ENCODE measurements at places on chromosomes 7 and 10.
A peak's percentile ranks its signal among the peaks of the same experiment; 100 is the strongest.

- DNase-seq: no peak
Measured at GRCh38 chr10:74047304-74047703, 49.4 kb downstream of the VCL start.

DNA sequence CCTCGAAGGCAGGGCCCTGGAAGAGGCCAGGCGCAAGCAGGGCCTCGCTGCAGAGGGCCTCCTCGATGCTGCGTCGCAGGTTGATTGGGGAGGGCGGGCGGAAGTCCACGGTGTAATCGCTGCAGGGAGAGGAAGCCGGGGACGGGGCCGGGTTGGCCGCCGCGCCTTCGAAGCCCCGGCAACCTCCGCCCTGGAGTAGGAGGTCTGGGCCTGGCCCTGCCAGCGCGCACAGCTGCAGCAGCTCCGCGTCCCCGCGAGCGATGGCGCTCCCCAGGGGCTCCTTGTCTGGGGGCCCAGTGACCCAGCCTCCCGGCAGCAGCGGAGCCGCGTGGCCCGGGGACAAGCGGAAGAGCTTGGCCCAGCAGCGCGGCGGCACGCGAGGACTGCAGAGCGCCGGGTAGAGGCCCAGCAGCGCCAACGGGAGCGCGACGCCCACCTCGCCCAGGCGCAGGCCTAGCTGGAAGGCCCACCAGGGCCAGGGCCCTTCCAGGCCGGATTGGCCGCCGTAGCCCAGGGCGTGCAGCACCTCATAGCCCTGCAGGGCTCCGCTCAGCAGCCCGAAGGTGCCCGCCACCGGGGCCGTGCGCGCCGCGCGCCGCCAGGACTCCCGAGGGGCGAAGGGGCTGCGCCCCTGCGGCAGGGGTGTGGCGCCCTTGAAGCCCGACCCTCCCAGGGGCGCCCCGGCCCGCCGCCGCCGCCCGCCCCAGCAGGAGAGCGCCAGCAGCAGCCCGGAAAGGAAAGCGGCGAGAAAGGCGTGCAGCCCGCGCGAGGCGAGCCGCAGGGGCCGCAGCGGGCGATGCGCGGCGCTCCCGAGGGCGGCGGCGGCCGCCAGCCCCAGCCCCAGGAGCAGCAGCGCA lies 7.8 kb upstream of the RBM28 start:
- no peak for DNase-seq

DNA sequence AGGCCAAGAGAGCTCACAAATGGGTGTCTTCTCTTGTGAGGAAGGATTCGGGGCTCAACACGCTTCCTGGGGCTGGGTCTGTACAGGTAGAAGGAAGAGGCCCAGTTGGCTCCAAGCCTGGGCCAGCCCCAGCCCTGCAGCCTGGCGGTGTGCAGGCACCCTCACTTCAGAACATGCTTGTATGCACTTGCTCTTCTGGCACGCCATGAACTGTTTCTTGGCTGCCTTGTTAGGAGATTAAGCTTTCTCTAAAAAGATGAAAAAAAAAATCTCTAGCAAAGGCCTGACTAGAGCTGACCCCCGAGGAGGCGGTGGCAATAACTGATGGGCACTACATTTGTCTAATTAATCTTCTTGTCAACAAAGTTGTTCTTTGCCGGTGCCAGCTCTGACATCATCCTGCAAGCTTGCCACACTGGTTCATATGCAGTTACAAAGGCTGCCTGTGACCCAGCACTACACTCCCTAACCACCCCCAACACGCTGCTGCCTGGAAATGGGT lies 94.7 kb downstream of the WDR11 start:
- DNase-seq: no peak

DNA sequence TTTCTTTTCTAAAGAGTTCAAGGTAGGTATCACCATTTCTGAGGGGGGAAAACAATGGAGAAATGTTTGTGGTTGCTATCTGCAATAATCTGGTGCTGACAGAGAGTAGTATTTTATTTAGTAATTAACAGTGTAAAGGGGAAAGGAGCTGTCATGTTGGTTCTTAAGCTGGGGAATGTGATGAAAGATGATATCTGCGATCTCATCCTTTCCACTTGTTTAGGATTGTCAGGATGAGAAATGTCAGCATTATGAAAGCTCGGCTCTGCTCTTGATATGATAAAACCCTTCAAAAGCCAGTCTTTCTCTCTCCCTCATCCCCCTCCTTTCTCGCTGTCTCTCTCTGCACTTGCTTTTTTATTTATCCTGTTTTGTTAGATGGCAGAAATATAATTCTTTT lies 106.1 kb downstream of the POU6F2 start:
- DNase-seq: no peak

DNA sequence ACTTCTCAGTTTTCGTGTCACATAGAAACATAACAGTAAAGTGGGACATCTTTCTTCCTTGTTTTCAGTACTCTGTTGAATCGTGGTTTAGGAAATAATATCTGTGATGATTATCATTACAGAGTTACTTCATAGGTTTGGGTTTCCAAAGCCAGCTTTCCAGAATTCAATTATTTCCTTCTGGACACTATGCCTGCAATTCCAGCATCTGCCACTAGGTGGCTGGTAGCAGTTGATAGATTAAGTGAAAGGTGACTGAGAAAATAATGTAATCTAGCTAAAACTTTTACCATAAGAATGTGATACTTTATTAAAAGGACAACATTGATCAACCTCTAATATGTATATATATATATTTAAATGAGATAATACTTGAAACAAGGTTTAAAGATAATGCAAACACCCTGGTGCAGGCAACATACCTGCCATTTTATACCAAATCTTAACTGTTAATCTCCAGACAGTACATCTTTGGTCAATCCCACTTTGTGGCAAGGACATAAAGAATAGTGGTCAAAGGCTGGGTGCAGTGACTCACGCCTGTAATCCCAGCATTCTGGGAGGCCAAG lies 102.6 kb downstream of the SH3PXD2A start:
- DNase-seq: no peak

DNA sequence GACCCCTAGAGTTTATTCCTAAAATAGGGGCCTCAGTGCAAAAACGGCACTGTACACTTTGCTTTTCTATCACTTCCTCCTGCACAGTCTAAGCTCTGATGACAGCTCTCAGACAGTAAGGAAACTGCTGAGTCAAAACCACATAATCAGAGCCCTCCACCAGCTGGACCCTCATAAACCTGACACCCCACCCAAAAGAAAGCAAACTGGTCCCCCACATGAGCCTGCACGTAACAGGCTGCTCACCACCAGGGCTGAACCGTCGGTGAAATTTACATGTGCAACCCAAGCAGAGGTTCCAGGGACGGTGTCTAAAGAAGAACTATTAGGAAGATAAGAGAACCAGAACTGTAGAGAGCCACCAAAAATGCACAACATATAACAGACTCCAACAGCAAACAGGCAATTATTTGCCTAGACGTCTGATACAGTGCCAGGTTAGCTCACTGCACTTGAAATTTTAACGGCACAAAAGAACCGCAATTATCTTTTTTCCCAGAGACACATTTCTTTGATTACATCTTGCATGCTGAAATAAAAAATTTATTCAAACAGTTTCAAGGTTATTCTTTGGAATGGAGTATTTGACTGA lies 19.6 kb downstream of the SGMS1 start:
- no peak for DNase-seq

DNA sequence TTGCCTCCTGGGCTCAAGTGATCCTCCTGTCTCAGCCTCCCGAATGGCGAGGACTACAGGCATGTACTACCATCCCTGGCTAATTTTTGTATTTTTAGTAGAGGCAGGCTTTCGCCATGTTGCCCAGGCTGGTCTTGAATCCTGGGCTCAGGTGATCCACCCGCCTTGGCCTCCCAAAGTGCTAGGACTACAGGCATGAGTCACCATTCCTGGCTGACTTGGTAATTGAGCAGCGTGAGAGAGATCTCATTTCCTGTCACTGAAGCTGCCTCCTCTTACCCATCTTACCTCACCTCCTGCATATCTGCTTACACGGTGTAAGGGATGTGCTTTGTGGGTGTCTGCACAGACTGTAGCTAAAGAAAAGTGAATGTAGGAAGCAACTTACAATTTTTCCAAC lies 9.7 kb downstream of the IFIT3 start:
- DNase-seq: no peak

DNA sequence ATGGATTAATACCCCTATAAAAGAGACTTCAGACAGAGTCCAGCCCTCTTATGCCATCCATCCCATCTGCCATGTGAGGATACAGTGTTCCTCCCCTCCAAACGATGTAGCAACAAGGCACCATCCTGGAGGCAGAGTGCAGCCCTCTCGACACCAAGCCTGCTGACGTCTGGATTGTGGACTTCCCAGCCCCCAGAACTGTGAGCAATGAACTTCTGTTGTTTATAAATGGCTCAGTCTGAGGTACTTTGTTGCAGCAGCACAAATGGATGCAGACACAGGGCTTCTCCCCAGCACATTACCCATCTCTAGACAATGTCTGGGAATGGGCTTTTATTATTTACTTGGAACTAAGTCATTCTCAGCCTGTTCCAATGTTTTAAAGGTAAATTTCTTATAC lies 195.6 kb downstream of the WDR37 start:
- DNase-seq: no peak

- no peak for DNase-seq
Measured at GRCh38 chr10:98481404-98481945, 34.7 kb upstream of the HPS1 start.

DNA sequence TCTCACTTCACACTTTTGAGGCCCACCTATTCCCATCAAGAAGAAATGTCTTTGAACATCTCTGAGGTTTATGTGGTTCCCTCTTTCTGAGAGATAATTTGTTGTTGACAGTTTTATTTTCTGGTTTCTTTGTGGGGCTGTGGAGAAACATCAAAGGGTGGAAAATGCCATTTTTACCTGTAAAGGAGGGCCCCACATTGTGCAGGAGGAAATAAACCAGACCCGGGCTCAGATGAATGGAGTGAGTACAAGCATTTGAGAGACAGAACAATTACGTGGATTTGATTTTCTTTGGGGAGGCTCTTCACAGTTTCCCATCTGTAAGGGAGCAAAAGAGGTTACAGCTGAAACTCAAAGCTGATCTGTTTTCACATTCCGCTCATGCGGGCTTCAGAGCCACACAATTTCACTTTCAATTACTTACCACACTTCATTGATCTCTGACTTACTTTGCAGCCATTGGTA lies 29.8 kb downstream of the ITPRIP start:
- no peak for DNase-seq

- DNase-seq: no peak
Measured at GRCh38 chr7:20793694-20794394, 7.2 kb upstream of the SP8 start.

DNA sequence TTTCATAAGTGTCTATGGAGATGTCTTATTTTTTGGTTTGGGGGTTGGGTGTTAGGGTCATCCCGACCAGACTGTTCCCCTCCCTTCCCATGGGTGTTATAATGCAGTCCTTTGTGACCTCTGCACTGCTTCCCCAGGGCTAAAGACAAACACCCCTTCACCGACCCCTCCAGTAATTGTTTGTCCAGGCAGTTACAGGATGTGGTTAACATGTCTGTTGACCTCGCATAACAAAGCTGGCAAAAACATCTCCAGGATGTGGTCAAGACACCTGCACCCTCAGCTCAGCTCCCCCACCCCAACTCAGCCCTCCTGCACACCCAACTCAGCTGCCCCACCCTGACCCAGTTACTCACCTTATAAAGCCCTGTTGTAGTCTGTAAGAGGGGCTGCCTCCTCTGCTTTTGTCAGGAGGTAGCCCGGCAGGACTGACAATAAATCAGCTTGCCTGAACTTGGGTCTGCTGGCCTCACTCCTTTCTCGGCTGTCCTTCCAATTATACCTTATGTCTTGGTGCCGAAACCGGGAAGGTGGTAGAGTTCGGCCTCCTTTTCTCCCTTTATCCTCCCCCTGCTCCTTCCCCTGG lies 102.2 kb downstream of the ZNF92 start:
- DNase-seq: no peak

DNA sequence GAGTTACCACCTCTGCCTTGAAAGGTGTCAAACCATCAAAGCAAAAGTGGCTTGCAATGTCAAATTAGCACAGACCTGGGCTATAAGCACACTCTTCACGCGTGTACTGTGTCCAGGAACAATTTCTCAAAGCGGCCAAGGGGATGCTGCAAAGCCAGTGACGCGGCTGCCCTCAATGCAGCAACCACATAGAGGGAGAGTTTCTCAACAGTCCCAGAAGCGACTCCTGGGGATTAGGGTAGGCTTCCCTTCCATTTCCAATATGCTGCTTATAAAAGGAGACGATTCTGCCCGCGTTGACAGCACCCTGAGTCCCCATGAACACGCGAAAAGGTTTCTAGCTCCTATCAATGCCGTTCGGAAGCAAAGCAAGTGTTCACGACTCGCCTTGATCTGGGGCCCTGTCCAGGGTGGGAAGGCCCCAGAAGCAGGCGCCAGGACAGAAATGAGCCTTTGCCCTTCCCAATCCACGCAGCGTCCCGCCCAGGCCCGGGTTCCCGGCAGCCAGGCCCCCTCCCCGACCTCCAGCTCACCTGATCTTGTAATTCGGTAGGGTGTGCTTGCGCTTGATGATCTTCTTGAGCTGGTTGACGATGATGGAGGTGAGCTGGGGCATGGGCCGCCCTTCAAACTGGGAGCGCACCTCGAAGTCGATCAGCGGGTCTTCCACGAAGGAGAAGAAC lies 1.3 kb downstream of the PDZD8 start:
- DNase-seq: peak; percentile 24

DNA sequence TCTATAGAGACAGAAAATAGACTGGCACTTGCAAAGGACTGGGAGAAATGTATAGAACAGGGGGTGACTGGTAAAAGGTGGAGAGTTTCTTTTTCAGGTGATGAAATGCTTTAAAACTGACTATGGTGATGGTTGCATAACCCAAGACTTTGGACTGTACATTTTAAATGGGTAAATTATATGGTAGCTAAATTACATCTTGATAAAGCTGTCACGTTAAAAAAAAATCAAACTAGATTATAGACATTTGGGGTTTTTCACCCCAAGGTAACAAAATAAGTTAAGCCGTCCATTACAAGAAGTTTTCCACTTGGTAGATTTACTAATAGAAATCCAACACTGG lies 24.0 kb downstream of the TMEM209 start:
- no peak for DNase-seq

- no peak for DNase-seq
Measured at GRCh38 chr7:45593121-45593541, 19.0 kb downstream of the ADCY1 start.

DNA sequence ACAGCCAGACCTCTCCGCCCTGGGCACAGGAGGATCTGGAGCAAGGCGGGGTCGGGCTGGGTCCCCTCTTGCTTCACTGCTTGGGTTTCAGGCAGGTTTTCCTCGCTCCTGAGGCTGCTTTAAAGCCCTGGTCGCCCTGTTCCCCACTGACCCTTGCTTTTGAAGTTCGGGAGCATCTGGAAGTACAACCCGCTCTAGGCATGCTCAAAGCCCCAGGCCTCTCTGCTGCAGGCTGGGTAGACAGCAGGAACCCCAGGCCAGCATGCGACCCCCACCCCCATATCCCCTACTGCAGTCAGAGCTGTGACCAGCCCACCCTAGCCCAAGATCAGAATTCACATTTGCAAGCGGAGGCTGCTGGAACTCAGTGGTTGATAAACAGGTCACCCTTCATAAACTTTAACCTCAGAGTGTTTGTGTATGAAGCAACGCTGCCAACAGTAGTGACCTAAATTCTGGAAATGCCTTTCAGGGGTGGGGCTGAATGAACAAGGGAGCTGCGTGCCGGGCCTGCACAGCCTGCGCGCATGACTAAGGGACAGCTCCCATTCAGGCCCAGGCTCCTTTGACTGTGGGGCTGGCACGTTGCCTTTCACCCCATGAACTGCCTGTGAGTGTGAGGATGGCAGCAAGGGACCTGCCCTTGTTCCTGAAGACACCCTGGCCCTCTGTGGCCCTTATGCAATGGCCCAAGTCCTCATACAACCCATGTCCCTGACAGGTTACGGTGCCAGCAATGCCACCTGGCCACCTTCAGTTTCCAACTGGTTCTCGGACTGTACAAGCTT lies 52.5 kb downstream of the PROSER2 start:
- no peak for DNase-seq

GRCh38 chr7:108128514-108128913 lies 1.6 kb downstream of the LAMB4 start:
- no peak for DNase-seq
